ENCODE measurements at places on chromosomes 5 and 9.
A peak's percentile ranks its signal among the peaks of the same experiment; 100 is the strongest.

GRCh38 chr5:81519217-81519905, 125.4 kb upstream of the ACOT12 start:
- no peak for DNase-seq

DNA sequence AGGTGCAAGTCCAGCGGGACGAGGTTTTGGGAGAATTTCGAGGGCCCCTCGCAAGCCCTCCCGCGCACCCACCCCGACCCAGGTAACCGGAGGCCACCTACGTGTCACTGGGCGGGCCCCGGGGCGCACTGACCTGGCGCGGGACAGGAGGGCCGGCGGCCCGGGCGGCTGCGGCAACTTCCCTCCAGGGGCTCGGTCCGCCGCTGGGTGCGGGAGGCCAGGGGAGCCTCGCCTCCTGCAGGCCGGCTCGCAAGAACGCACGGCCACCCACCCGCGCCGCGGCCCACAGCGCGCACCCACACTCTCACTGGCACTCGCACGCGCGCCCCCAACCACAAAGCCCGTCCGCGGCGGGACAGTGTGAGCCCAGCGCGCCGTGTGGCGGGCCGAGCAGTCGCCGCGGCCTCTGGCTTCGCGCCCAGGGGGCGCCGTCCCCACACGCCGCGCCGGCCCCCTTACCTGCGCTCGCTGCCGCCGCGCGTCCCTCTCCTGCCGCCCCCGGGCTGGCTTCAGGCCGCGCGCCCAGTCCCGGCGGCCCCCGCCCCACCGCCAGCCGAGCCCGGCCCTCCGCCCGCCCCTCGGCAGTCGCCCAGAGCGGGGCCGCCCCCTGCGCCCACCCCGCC, 451 bp downstream of the LPAR1 start:
- no peak for DNase-seq

DNA sequence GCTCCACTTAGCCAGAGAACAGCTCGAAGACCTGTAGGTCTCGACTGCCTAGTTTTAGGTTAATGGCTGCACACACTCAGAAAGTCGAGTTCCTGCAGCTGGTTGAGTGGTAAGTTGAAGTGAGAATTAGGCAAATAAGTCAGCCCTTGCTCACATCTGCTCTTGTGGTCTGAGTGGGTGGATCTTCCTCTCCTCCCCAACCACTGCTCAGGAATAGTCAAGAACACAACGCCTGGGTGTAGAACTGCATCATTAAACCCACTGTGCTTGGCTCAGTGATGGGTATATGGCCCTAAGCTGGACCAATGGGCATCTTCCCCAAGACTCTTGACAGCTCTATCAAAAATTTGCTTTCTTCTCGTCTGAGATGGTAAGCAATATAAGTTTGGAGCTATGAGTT, 20.9 kb upstream of the ADAM19 start:
- no peak for DNase-seq

- no peak for DNase-seq
Measured at GRCh38 chr5:59661954-59662615, 231.4 kb downstream of the PDE4D start.

GRCh38 chr9:16485160-16485559, 385.3 kb downstream of the BNC2 start:
- no peak for DNase-seq

DNA sequence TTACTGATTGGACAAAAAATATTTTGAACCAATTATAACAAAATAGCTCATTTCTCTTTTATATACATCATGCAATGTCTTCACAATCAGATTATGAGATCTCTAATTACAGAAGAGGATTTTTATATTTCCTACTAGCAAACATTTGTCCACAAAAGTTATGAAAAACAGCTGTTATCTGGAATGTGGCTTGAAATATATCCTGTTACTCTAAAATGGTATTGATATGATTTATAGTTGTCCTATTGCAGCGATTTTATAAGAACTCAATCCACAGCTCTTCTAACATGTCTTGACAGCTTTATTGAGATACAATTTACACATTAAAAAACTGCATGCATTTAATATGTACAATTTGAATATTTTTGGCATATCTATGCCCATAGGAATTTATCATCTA, 779.9 kb upstream of the ACO1 start:
- DNase-seq: no peak

- no peak for DNase-seq
Measured at GRCh38 chr9:88873635-88874034, 117.6 kb upstream of the S1PR3 start.

- no peak for DNase-seq
Measured at GRCh38 chr5:180525399-180525798, 31.2 kb downstream of the CNOT6 start.

- DNase-seq: no peak
Measured at GRCh38 chr5:99955006-99955405, 580.2 kb upstream of the FAM174A start.

DNA sequence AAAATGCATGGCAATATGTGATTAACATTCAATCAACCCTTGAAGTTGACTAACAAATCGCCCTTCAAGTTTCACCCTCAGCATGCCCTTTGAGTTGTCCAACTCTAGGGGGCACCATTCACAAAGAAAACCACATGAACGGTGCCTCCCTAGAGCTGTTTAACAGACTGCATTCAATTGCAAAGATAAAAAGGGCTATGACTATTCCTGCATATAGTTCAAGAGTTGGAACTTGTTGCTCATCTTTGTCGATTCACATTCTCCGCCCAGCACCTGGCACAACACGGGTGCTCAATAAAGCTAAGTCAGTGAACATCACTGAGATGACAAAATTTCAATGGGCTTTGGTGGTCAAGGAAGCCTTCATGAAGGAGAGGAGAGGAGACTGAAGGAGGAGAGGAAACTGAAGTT, 69.6 kb upstream of the SLC30A5 start:
- no peak for DNase-seq

DNA sequence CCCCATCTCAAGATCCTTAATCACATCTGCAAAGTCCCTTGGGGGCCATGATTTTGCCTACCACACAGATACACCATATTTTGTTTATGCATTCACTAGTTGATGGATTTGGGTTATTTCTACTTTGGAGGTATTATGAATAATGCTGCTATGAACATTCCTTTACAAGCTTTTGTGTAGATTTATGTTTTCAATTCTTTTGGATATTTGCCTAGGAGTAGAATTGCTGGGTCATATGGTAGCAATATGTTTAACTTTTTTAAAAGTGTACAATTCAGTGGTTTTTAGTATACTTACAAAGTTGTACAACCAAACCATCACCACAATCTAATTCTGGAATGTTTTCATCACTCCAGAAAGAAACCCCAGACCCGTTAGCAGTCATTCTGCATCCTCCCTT, 7.8 kb upstream of the ANP32B start:
- DNase-seq: no peak

- no peak for DNase-seq
Measured at GRCh38 chr5:174188295-174188694, 142.8 kb downstream of the NSG2 start.

GRCh38 chr9:75111019-75111622, 22.8 kb downstream of the OSTF1 start:
- DNase-seq: no peak

DNA sequence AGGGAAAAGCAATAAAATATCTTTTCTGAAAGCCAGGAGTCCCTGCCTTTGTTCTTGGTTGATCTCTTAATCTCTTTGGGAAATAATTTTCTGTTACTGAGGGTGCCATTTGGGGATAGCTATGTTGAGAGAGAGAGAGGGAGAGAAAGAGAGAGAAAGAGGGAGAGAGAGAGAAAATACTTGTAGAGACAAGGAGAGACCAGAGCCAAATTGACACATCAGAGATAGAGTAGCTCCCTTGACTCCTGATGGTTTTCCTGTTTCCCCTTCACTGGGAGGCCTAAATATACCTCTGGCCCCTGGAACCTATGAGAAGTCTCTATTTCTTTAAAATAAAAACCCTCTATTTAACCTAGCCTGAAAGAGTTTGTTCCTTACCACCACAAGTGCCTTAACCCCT, 14.9 kb downstream of the CMYA5 start:
- no peak for DNase-seq

- DNase-seq: no peak
Measured at GRCh38 chr9:124853605-124854143, 414 bp downstream of the WDR38 start.

- DNase-seq: no peak
Measured at GRCh38 chr9:115209601-115210306, 91.8 kb upstream of the TNC start.

- DNase-seq: no peak
Measured at GRCh38 chr9:87080512-87081264, 133.4 kb upstream of the GAS1 start.

- DNase-seq: no peak
Measured at GRCh38 chr5:52893105-52893504, 96.0 kb upstream of the ITGA2 start.

GRCh38 chr9:5614192-5614591, 14.7 kb upstream of the RIC1 start:
- DNase-seq: no peak

DNA sequence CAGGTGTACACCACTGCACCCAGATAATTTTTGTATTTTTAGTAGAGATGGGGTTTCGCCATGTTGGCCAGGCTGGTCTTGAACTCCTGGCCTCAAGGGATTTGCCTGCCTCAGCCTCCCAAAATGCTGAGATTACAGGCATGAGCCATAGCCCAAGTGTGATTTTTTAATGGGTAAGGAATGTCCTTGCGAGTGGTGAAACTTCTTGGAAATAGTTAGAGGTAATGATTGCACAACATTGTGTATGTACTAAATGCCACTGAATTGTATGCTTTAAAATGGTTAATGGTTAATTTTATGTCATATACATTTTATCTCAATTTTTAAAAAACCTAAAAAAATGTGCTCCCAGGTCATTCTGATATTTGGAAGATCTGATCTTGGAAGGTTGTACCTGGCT, 59.9 kb upstream of the IL6ST start:
- peak; percentile 10 for DNase-seq

- no peak for DNase-seq
Measured at GRCh38 chr5:2524620-2525019, 226.9 kb downstream of the IRX2 start.

DNA sequence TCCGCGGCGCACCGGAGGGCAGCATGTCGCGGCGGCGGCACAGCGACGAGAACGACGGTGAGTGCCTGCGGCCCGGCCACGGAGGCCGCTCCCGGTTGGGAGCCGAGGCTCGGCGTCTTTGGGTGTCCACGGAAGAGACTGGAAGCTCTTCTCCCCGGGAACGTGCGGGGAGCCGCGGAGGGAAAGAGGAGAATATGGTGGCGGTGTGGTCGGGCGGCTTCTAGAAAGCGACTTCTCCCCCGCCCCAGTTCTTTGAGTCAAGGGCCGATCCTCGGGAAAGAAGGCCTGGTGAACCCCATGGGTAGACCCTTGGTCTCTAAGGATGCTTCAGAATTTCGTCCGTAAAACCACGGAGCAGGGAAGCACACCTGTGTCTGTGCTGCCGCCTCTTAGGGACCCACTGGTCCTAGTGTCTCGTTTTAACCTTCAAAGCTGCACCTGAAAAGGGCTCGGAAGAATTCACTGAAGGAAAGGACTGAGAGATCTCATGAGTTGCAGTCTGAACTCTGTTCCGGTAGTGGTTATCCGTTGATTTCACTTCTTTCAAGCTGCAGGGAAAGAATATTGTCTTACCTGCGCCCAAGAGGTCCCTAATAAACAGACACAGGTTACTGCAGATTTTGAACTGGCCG, 354 bp downstream of the NCBP1 start:
- DNase-seq: peak; percentile 20

DNA sequence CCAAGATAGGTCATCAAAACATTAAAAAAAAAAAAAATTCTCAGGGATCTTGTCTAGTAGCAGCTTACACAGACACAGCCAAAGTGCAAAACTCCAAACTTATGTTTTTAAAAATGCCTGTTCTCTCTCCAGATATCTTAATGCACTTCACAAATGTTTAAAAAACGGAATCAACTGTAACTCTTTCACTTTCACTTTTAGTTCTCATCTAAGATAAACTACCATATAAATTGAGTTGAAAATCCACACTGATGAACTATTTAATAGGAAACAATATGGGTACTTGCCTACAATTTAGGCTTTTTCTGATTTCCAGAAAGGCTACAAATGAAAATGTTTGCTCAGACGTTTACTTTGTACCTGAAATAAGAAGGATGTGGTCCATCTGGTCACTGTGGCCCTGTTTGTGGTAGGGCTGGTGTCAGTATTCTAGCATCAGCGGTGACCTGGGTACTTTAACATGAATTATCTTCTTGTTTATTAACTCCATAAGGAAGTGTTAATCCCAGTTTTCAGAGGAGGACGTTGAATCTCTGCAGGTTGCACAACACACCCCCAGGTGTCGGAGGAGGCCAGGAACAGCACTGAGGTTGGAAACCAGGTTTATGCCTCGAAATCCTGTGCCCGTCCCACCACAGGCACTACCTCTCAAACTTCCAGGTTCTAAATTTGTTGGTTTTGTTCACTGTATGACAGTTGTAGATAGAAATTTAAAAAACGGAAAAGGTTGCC, 13.3 kb upstream of the LPCAT1 start:
- no peak for DNase-seq

DNA sequence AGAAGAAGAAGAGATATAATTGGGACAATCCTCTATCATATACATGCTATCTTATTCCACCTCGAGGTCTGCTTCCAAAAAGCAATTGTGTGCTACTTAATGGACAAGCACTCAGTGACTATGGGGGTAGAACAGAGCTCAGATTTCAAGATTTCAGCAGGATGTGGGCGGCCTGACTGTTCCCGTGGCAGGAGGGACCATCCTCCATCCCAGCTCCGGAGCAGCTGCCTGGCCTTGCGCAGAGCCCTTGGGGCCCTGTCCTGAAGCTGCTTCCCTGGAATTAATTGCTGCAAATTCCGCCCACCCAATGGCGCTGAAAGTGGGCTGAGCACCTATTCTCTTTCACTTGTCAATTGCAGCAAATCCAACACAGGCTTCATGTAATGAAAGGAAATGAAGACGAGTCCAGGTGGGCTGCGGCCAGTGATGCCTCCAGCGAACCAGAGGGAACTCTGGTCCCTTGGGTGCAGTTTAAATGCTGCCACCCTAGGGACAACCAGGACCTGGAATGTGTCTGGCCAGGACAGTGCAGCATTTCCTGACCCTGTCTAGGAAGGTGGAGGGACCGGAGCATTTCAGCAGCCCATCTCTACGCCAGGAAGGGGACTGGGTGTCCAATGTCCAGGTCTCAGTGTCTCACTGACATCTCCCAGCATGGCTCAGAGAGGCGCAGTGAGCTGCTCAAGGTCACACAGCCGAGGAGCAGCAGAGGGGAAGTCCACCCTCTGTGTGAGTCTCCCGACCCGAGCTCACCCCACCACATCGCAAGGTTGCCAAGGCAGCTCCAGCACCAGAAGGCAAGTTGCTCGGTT, 50.5 kb upstream of the FCN1 start:
- DNase-seq: no peak

- DNase-seq: no peak
Measured at GRCh38 chr9:8673830-8674229, 874.3 kb upstream of the DMAC1 start.
